ENCODE measurements at places on chromosomes 13 and 19. TPM values are rescaled to one million over a fixed set of nuclear protein-coding genes. Genes with fewer than 3 reads are reported as not detected.

- no peak for DNase-seq
- no peaks in the 10 kb centered on the region for H3K4me1 ChIP-seq
- H3K27ac ChIP-seq = no peak overlapping the region
Observed at GRCh38 chr13:21316376-21316775, 139.9 kb downstream of the MRPL57 start.

DNA sequence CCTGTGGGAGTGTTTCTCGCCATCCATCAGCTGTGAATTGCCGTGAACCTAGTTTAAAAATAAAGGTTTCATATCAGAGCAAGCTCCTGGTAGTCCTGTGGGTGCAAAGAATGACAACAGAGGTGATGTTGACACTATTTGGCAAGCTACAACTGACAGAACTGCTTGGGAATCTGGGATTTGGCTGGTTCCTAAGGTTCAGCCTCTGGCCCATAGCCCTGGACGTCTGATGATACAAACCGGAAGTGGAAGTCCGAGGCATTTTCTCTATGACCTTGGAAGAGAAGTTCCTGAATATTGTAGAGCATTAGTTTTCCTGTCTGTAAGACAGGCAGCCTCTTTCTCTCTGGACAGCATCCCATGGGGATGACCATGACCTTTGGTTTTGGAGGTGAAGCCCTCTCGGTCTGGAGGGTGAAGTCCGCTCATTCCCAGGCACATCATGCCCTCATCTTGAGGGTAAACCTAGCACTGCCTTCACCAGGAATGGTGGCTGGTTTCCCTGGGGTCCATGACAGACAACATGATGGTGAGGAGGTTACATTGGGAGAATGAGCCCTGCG is 29.1 kb downstream of the GATAD2A start:
- peak; percentile 39 for DNase-seq
- no peak overlapping the region for H3K27ac ChIP-seq
- no peaks in the 10 kb centered on the region for H3K36me3 ChIP-seq
- peaks cover 3% of the 10 kb centered on the region for H3K4me1 ChIP-seq

DNA sequence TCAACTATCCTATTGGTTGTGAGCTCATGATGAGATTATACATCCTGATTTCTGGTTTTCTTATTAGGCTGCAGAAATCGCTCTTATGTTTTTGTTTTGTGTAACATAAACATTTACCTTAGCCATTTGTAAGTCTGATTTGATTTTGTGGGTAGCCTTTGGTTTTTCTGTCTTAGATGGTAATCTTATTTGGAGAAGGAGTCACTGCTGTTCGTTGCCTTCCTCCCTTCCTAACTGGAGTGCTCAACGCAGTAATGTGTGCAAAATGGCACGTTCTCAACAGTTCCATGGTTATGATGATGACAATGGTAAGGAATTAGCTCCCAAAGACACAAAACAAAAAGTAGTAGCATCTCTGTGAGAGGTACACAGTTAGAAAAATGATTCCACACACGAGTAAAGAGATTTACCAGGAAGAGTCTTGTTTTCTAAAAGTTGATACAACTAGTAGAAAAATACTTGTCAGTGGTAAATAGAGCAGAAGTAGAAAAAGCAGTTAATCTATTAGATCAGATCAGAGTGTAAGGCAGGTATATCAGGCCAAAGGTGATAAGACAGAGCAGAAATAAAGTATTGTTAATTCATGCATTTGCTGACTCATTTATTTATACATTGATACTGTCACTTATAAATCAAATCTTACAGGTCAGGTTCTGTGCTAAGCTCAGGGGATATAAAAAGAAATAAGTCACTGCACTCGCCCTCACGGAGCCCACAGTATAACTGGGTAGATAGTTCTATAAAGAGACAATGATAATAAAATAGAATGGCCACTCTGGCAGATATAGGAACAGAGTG is 270.0 kb downstream of the NALCN start:
- H3K4me3 ChIP-seq = no peak overlapping the region
- H3K27me3 ChIP-seq = no peaks in the 10 kb centered on the region
- H3K36me3 ChIP-seq = no peaks in the 10 kb centered on the region
- H3K27ac ChIP-seq = no peak overlapping the region

- no peaks in the 10 kb centered on the region for H3K36me3 ChIP-seq
- peaks cover 2% of the 10 kb centered on the region for H3K27me3 ChIP-seq
- DNase-seq = no peak
- no peak overlapping the region for H3K4me3 ChIP-seq
- no peak overlapping the region for H3K27ac ChIP-seq
Observed at GRCh38 chr13:21639561-21639960, 31.3 kb upstream of the FGF9 start.

DNA sequence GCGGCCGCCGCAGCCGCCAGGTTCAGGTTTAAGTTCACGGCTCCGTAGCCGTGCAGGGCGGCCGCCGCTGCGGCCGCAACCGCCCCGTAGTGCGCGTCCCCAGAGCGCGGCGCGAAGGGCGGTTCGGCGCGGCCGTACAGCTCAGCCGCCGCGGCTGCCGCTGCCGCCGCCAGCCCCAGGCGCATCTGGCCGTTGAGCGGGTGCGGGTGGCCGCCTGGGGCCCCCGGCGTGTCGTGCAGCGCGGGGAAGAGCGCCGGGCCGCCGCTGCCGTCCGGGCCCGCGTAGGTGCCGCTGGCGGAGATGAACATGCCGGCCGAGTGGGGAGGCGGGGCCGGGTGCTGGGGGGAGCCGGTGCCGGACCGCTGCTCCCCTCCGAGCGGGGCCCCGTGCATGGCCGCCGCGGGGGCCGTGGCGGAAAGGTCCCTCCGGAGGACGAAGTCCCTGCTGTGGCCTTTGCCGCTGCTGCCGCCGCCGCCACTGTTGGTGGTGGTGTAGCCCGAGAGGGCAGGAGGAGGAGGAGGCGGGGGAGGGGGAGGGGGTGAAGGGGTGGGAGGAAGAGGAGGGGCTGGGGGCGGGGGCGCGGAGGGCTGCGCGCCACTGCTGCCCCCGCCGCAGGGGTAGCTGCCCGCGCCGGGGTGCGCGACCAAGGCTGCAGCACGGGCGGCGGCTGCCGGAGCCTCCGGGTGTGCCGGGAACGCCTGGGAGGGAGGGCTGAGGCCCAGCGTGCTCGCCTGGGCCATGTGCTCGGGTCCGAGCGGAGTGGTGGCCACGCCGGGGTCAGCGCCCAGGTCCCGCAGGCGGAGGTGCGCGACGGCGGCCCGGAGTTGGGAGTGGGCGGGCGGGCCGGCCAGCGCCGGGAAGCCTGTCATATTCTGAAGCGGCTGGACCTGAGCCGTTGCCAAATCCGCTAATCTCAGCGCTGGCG is 654 bp downstream of the ZIC5 start:
- H3K27me3 ChIP-seq = peaks cover 94% of the 10 kb centered on the region
- peaks cover 2% of the 10 kb centered on the region for H3K4me1 ChIP-seq
- H3K4me3 ChIP-seq = no peak overlapping the region
- H3K36me3 ChIP-seq = no peaks in the 10 kb centered on the region

- H3K4me1 ChIP-seq = peaks cover 2% of the 10 kb centered on the region
- H3K27ac ChIP-seq = peak within 1 kb of the TSS; percentile 64
- DNase-seq = peak; percentile 61
- H3K36me3 ChIP-seq = no peaks in the 10 kb centered on the region
Observed at GRCh38 chr19:49157445-49158224, at the start of gene TRPM4. Gene TRPM4 (plus strand): TSS chr19:49157792. CDS start chr19:49157867, 75 bp downstream.

IZUMO1 gene
- total RNA-seq = not detected

GRCh38 chr19:30848636-30849425 is 476.6 kb downstream of the ZNF536 start:
- no peak overlapping the region for H3K27ac ChIP-seq
- H3K27me3 ChIP-seq = no peaks in the 10 kb centered on the region
- no peaks in the 10 kb centered on the region for H3K4me1 ChIP-seq

DNA sequence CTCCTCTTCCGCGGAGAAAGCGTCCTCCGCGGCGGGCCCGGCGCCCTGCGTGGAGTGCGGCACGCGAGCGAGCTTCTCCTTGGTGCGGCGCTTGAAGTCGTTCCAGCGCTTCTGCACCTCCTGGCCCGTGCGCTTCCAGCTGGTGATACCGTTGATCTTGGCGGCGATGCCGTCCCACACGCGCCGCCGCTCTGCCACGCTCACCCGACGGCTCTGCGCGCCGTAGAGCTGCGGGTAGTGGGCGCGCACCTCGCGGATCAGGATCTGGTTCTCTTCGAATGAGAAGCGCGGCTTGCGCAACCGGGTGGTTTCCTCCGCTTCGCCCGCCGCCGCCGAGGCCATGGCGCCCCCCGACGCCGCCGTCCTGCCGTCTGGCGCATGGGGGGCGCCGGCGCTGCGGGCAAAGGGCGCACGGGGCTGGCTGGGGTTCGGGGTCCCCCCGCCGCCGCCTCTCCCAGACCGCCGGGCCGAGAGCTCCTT is 941 bp downstream of the MYPOP start:
- peaks cover 20% of the 10 kb centered on the region for H3K36me3 ChIP-seq
- DNase-seq = peak; percentile 42
- 0 out of 2 replicates have a peak, but pooled peaks cover 4% of the 10 kb centered on the region for H3K4me1 ChIP-seq
- no peak overlapping the region for H3K27ac ChIP-seq
- H3K4me3 ChIP-seq = peak overlapping the region; percentile 70

DNA sequence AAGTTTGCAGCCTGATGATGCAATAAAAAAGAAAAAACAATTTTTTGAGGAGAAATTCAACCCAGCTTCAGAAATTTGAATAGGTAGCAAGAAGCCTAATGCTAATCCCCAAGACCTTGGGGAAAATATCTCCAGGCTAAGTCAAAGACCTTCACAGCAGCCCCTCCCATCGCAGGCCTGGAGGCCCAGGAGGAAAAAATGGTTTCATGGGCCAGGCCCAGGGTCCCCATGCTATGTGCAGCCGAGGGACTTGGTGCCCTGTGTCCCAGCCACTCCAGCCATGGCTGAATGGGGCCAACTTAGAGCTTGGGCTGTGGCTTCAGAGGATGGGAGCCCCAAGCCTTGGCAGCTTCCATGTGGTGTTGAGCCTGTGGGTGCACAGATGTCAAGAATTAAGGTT is 210.3 kb downstream of the SUCLA2 start:
- DNase-seq = no peak
- peaks cover 2% of the 10 kb centered on the region for H3K27me3 ChIP-seq
- no peaks in the 10 kb centered on the region for H3K4me1 ChIP-seq
- H3K36me3 ChIP-seq = no peaks in the 10 kb centered on the region
- H3K27ac ChIP-seq = no peak overlapping the region

C19orf85 gene
- not detected for total RNA-seq

GRCh38 chr19:58145849-58146248 is 4.7 kb downstream of the ZNF329 start:
- H3K4me1 ChIP-seq = no peaks in the 10 kb centered on the region
- H3K27ac ChIP-seq = no peak overlapping the region
- H3K4me3 ChIP-seq = no peak overlapping the region
- H3K27me3 ChIP-seq = no peaks in the 10 kb centered on the region
- H3K36me3 ChIP-seq = peaks cover 23% of the 10 kb centered on the region

DNA sequence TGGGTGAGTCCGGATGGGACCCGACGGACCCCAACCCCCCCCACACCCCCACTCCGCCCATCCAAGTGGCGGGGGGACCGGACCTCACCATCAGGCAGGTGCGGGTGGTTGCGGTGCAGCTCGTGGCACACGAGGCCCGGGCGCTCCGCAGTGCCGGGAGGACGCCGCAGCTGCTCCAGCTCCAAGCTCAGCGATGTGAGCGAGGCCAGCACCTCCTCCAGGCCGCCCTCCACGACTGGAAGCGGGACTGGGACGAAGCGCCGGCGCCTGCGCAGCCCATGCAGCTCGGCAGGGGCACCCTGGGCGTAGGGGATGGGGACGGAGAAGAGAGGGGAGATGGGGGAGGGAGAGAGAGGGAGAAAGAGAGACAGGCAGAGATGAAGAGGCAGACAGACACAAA is 30.1 kb upstream of the OLFM2 start:
- no peak overlapping the region for H3K27ac ChIP-seq
- no peaks in the 10 kb centered on the region for H3K36me3 ChIP-seq
- no peak overlapping the region for H3K4me3 ChIP-seq
- DNase-seq = no peak

DNA sequence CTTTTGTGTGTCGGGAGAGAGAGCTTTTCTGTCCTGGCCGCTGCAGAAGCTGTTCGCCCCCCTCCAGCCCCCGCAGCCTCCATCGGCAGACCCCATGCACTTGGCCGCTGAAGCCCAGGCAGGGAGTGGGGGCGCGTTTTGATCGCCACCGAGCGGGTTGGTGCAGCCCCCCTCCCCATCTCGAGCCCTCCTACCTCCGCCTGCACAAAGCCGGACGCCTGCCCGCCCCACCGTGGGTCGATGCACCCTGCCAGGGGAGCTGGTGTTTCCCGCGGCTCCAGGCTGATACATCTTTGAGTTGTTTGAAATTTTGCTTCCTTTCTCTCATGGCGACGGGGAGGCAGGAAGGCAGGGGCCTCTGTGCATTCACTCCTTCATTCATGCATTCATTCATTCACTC is 16.4 kb upstream of the ONECUT3 start:
- no peaks in the 10 kb centered on the region for H3K36me3 ChIP-seq
- H3K27me3 ChIP-seq = peaks cover 49% of the 10 kb centered on the region
- H3K27ac ChIP-seq = no peak overlapping the region
- no peak for DNase-seq

PRODH2 gene
- not detected for total RNA-seq

DNA sequence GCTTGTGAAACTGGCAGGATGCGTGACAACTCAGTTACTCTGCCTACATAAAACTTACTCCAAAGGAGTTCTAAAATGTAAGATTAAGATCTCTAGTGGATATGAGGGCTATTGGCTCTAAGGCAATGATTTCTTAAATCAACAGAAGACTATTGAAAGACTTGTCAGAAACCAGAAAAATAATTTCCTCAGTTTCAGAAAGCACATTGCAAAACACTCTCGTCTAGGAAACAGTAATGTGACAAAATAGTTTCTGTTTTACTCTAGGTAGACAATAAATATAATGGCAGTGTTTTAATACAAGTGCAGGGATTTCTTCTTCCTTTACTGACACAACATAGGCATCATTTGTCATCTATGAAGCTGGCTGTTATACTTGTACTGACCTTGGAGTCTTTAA is 230.1 kb downstream of the KCTD12 start:
- H3K4me3 ChIP-seq = no peak overlapping the region
- H3K27ac ChIP-seq = no peak overlapping the region
- no peaks in the 10 kb centered on the region for H3K27me3 ChIP-seq
- H3K4me1 ChIP-seq = no peaks in the 10 kb centered on the region
- DNase-seq = no peak

PCDH20 gene
- total RNA-seq = not detected

DNA sequence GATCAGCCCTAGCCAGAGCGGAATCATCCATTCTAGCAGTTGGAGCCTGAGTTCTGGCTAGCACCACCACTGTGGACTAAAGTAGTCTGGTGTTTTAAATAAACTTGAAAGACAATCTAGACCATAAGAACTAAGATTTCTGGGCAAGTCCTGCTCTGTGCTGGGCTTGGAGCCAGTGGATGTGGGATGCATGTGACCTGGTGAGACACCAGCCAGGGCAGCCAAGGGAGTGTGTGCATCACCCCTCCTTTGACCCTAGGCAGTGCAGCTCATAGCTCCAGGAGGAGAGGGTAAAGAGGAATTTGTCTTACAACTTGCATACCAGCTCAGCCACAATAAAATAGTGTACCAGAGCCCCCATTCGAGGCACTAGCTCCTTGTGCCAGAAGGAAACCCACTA is 21.0 kb downstream of the ITGBL1 start:
- no peak overlapping the region for H3K27ac ChIP-seq
- DNase-seq = peak; percentile 91
- peaks cover 13% of the 10 kb centered on the region for H3K4me1 ChIP-seq
- no peak overlapping the region for H3K4me3 ChIP-seq
- H3K36me3 ChIP-seq = no peaks in the 10 kb centered on the region
- H3K27me3 ChIP-seq = no peaks in the 10 kb centered on the region

- no peak overlapping the region for H3K4me3 ChIP-seq
- no peaks in the 10 kb centered on the region for H3K4me1 ChIP-seq
- no peak for DNase-seq
- H3K27ac ChIP-seq = no peak overlapping the region
Observed at GRCh38 chr13:31320946-31321345, 121.2 kb downstream of the B3GLCT start.
